Fibroblast of the aortic adventitia (primary cell): ENCODE measurements at places on chromosomes 2 and 18. TPM values are rescaled to one million over a fixed set of nuclear protein-coding genes. Genes with fewer than 3 reads are reported as not detected.

The NEURL3 gene
- total RNA-seq = not detected in 2 replicates

The SCTR gene
- not detected in 2 replicates for total RNA-seq

The C2orf92 gene
- total RNA-seq = 1.9 and 2.0 TPM in 2 replicates

The NT5C1B gene
- not detected in 2 replicates for total RNA-seq

The PSMA8 gene
- total RNA-seq = not detected in 2 replicates

The POTEE gene
- total RNA-seq = not detected in 2 replicates

The HOXD11 gene
- not detected in 2 replicates for total RNA-seq

GRCh38 chr2:197310987-197311420 is 424 bp upstream of the ANKRD44 start:
- DNase-seq = peak; percentile 14

DNA sequence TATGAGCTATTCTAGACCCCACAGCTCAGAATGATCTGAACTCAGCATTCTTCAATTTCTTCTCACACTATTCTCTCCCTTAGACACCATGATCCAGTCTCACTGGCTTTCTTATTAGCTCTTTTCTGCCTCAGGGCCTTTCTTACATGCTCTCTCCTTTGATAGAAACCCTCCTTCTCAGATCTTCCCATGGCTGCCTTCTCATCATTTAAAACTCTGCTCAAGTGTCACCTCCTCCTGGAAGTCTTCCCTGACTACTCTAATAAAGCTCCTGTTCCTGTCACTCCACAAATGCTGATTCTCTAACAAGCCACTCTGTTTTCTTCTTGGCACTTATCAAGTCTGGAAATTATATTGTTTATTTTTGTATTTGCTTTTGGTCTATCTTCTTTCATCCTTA is 131.1 kb downstream of the HNMT start:
- DNase-seq = no peak

DNA sequence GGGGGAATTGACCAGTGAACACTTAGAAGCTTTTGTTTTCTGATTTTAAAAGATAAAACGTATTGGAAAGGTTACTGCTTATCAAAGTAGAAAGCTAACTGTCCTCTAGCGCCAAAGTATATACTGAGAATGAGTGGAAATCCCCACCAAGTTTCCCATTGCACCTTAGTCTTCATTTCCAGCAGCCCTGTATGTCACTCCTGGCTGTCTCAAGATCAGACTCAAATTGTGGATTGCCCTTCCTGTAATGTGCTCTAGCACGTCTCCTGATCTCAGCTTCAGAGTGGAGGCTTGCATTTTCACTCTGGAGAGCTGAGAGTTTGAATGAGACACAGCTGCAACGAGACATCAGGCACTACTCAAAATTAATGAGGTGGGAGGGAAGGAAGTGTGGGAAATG is 26.6 kb downstream of the MFF start:
- DNase-seq = no peak

GRCh38 chr18:32174719-32175118 is 15.1 kb upstream of the MEP1B start:
- DNase-seq = no peak

GRCh38 chr2:43041173-43041591 is 185.2 kb downstream of the ZFP36L2 start:
- peak; percentile 25 for DNase-seq

DNA sequence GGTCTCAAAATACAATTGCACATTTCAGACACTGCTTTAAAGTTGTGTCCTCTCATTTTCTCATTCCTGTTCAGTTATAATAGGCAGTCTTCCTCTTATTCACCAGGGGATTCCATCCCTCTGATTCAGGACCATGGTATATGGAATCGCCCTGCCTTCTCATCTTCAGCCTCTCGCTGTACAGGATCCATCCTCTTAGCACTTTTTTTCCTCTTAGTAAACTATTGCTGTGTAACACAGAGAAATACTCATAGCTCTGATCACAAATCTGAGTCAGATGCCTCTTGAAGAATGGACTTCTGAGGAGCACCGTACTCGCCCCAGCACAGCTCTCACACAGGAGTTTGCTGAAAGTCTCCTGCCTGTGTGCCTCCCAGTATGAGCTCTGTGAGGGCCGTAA is 11.3 kb downstream of the RMP24 start:
- DNase-seq = peak; percentile 14

GRCh38 chr2:17805166-17805565 is 11.1 kb upstream of the MSGN1 start:
- DNase-seq = no peak

DNA sequence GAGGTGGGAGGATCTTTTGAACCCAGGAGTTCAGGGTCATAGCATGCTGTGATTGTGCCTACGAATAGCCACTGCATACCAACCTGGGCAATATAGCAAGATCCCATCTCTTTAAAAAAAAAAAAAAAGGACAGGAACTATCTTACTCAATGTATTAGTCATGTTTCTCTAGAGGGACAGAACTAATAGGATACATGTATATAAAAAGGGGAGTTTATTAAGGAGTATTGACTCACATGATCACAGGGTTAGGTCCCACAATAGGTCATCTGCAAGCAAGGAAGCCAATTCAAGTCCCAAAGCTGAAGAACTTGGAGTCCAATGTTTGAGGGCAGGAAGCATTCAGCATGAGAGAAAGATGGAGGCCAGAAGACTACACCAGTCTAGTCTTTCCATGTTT is 18.8 kb upstream of the CASP10 start:
- DNase-seq = no peak

DNA sequence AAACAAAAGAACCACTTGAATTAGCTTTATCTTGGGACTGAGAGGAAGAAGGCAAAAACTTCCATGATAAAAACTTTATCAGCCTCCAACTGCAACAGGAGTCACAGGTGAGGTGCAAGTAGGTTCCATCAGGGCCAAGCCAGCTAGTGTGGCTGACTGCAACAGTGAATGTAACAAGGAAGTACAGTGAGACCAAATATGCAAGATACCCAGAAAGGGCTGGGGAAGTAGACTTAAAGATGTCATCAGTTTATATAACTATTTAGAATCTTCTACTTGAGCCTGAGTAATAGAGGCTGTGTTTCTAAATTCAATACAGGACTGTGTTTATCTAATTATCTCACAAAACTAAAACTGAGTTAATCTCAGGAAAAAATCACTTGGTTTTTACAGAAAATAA is 14.8 kb downstream of the PLEKHM3 start:
- no peak for DNase-seq

DNA sequence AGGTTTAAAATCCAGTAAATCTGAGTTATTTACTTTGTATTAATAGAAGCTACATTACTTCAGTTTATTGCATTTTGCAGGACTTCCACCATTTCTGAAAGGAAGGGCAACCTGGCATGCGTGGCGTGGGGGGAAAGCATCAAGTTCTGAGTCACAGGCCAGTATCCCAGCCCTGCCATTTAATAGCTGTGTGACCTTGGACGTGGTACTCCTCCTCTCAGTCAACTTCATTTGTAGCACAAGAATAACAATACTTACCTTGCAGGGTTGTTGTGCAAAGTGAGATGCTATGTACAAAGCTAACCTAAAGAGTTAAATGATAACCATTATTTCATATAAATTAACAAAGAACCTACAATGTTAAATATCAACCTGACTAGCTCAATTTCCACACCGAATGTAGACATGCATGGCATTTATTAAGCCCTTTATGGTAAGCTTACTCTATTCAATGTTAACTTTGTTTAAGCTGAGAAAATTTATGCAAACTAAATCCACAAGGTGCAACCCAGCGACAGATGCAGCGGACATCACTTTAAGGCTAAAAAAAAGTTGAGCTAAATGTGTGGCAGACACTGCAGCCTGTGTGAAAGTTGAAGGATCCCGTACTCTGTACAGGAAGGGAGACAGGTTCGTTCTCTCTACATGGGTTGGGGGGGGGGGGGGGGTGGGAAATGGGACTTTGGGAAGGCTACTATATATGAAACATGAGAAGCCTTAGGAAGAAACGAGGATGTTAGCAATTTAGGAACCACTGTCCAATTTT is 17.2 kb upstream of the STPG4 start:
- no peak for DNase-seq
